ENCODE measurements at places on chromosomes 6 and 20.

DNA sequence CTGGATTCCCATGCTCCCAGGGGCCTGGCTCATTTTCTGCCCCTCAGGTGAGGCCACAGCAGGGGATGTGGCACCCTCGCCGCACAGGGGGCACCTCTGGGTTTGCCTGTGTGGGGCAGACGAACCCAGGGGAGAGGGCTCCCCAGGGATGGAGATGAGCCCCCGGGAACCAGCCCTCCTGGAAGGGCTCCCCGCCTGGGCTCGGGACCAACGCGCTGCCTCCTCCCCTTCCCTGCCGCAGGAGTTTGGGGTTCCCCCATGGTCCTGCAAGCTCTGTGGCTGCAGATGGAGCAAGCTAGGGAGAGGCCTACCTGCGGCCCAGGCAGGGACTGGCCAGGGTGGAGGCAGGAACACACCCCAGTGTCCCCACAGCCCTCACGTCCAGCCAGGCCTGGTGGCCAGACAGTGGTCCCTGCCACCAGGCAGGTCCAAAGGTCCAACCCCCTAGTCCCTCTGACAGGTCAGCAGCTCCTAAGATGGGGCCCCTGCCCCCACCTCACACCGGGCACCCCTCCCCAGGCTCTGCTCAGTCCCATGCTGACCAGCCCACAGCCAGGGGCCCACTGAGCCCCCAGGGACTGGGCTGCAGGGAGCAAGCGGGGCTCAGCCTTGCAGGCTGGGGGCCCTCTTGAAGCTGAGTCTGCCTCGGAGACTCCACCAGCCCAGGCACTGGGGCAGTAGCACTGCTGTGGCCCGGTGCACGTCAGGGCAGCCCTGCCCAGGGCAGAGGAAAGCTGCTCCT is 13.7 kb downstream of the LAMA5 start:
- no peak for DNase-seq

GRCh38 chr20:5602346-5602745 is 147.9 kb upstream of the SHLD1 start:
- no peak for DNase-seq

GRCh38 chr6:142842418-142843261 is 102.3 kb downstream of the HIVEP2 start:
- no peak for DNase-seq

GRCh38 chr6:52310932-52311331 is 26.4 kb upstream of the MCM3 start:
- DNase-seq, result no peak

Data from NCI-H2029 (cell line).